COLO829 (cell line): ENCODE measurements at places on chromosomes 16 and 17.

- DNase-seq, result no peak
Observed at GRCh38 chr16:76309639-76310335, 32.6 kb downstream of the CNTNAP4 start.

- no peak for DNase-seq
Observed at GRCh38 chr17:17696085-17696484, 14.8 kb downstream of the RAI1 start.

DNA sequence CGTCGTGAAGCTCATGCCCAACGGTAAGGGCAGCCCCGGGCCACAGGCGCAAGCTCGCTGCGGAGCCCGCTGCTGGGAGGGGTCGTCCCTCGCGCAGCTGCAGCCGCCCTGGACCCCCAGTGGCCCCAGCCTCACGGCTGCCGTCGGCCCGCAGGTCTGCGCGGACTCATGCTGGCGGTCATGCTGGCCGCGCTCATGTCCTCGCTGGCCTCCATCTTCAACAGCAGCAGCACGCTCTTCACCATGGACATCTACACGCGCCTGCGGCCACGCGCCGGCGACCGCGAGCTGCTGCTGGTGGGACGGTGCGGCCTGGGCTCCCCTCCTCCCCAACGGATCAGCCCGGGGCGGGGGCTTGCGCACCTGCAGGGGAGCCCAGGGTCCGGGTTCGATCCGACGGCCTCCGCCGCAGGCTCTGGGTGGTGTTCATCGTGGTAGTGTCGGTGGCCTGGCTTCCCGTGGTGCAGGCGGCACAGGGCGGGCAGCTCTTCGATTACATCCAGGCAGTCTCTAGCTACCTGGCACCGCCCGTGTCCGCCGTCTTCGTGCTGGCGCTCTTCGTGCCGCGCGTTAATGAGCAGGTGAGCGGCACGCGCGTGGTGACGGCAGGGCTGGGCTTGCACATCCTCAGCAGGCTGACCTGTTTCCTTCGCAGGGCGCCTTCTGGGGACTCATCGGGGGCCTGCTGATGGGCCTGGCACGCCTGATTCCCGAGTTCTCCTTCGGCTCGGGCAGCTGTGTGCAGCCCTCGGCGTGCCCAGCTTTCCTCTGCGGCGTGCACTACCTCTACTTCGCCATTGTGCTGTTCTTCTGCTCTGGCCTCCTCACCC lies 5.8 kb downstream of the SLC5A2 start:
- no peak for DNase-seq

DNA sequence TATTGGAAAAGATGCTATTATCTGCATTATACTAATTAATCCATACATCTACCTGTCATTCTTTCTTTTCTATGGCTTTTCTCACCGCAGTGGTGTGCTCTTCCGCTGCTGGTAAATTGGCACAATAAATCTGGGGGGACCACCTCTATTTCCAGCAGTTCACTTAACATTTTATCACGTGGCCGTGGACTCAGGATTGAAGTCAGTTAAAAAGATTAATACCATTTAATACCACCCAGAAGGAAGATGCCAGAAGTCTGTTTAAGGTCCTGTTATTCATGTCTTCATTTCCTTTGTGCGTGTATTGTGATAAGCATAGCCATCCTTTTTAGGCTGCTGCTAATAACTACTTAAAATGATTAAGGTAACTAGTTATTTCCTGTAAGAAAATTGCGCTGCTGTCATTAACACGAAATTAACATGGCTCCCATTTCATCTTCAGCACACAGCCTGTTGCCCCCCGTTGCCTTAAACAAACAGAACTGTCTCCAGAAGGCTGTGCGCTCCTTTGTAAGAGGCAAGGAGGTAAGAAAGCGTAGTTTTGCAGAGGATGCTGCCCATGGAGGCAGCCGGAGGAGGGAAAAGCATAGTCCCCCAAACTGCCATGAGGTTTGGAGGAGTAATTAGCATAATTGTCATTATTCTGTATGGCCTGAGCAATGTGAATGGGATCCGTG lies 414.4 kb downstream of the UTP18 start:
- DNase-seq, result no peak

GRCh38 chr17:83005639-83006038 lies 73.8 kb upstream of the METRNL start:
- DNase-seq, result no peak

GRCh38 chr17:16919663-16920627 lies 52.0 kb downstream of the TNFRSF13B start:
- no peak for DNase-seq

DNA sequence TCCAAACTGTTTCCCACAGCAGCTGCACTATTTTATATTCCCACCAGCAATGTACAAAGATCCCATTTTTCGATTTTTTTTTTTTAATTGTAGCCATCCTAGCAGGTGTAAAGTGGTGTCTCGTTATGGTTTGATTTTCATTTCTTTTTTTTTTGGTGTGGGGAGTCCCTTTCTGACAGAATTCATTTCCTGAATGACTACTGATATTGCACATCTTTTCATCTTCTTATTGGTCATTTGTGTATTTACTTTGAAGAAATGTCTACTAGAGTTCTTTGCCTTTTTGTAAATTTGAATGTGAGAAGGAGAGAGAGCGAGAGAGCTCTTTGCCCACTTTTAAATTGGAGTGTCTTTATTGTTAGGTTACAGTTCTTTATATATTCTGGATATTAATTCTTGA lies 14.0 kb downstream of the CYB5B start:
- no peak for DNase-seq
